ENCODE measurements at places on chromosomes 4 and X.

DNA sequence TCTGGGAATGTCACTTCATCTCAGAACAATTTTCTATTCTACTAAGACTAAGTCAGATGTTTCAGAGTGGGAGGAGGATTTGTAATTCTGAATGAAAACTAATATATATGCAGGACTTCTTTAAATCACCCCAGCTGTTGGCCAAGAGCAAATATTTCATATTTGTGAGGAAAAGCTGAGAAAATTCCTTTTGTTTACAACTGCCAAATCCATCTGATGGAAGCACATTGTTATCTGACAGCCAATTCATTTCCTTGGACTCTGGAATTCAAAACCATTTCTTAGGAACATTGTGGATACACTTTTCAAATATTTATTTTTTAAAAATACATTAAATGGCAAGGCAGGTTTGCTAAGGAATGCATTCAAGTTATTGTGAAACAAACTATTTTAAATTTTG is 8.0 kb downstream of the SLIT2 start:
- DNase-seq = no peak

DNA sequence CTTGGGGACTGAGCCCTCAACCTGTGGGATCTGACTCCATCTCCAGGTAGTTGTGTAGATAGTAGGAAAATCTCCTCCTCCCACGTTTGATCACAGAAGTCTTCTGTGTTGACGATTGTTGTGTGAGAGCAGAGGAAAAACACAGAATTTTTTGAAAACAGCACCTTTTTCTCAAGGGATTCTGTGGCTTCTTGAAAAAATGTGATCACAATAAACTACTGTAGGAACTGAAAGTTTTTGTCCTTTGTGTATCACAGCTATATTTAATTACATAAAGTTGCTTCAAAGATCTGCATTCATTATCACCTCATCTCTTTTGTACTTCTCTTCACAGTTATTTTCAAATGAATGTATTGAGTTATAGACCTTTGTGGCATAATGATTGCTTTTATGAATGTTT is 85.1 kb downstream of the AFF1 start:
- no peak for DNase-seq

- DNase-seq = no peak
Observed at GRCh38 chr4:16969696-16970135, 71.3 kb upstream of the LDB2 start.

DNA sequence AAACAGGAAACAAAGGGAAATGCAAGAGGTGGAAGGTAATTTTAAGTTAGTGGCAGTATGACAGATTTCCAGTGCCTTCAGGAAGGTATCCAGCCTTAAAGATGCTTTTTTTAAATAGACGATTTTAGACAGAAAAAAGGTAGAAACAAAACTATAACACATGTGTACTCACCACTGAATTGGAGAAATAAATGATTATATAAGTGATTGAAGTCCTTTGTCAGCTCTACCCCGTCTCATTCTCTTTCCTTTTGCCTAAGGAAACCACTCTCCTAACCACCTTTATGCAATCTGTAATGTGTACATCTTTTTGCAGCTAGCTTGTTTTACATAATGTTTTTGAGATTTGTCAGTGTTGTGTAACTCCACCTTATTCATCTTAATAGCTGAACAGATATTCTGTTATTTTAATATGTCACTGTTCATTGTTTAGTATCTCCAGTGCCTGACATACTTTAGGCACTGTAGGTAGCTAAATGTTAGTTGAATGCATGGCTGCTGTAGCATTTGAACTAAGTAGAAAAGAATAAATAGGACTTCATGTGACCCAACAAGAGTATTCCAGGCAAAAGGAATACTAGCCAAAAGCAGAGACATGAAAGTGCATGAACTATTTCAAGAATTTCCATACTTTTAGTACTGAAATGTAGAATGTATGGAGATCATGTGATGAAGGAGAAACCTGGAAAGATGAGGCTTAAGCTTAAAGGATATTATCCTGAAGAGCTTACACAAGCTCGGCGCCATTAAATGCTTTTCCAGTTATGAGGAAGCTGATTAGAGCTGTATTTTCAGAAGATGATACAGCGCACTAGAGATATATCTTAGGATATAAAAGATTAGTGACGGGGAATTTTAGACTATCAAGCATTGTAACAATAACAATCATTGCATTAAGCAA is 865 bp downstream of the FAM200B start:
- no peak for DNase-seq

GRCh38 chr4:16694173-16694883 is 204.1 kb downstream of the LDB2 start:
- DNase-seq = no peak

GRCh38 chrX:73215246-73215645 is 595 bp upstream of the NAP1L2 start:
- no peak for DNase-seq

Data from activated CD4-positive, CD25-positive, alpha-beta regulatory T cell treated with anti-CD3 and anti-CD28 coated beads, Interleukin-2, amount 50 U/mL, for 16 hours (primary cell).